Fibroblast of upper back skin (primary cell): ENCODE measurements at places on chromosomes 16 and 17.

GRCh38 chr17:61570118-61570517 lies 20.9 kb downstream of the NACA2 start:
- no peak for DNase-seq

GRCh38 chr17:79269620-79270019 lies 195.0 kb downstream of the ENGASE start:
- no peak for DNase-seq

- DNase-seq, result peak; percentile 78
Observed at GRCh38 chr16:2467528-2468232, 3.4 kb upstream of the NTN3 start.

DNA sequence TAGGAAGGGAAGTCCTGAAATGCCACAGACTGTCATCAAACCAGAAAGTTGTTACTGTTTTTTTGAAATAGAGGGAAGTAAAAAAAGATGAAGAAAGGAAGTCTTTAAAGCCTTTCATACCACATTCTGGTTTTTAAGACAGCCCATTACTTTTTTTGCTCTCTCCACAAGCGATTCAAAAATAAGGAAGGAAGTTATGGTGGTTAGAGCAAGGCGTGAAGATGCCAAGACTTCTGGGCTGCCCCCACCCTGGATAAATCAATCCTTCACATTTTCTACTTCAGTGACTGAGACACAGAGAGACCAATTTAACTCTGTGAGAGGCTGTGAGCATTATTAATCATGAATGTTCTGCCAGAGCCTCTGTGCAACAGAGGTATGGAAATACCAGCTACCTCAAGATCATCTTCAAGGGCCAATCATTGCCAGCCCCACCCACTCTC lies 82.3 kb upstream of the BCAR1 start:
- no peak for DNase-seq

DNA sequence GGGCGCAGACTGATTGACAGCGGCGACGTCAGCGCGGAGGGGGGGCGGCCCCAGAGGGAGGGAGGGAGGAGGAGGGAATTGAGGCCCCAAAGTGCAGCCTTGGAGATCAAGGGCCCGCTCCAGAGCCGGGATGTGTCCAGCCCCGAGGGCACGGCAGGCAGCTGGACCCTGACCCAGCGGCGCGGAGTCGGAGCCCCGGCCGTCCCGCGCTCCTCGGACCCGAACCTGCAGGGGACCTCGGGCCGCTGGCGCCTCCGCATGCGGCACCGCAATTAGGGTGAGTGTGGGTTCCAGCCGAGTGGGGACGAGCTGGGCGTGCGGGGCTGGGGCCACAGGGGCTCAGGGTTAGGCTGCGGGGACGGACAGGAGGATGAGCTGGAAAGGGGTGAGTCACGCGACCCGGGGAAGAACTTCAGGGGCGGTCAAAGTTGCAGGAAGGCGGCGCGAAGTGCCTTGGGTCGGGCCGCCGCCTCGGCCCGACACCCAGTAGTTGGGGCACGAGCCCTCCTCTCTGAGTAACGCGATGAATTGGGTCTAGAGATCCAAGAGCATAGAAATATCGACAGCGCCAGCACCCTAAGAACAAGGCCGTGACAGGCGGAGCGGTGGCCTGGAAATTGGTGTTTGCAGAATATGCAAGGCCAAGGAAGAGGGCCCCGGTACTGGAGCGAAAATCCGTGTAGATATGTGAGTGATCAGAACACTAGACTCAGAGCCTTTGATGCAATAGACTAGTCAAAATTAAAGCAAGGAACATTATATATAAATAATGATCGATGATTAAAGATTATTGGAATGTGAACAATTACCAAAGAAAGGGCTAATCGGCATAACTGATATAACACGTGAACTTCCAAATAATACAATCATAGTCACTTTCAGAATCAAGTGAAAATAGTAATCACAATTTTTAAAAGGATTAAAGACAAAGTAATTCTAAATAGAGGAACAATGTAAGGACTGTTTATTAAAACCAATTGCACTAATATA lies at the start of gene TBX4:
TBX4 (plus strand) TSS at position 122 of the 990 bp plus-strand sequence. CDS start 4,069 bp downstream, outside the sequence.
- DNase-seq, result no peak

- no peak for DNase-seq
Observed at GRCh38 chr17:16969931-16970906, 1.7 kb downstream of the TNFRSF13B start.

- peak; percentile 81 for DNase-seq
Observed at GRCh38 chr17:82931699-82932517, 92.1 kb upstream of the ZNF750 start.
